CD4-positive, alpha-beta T cell (primary cell): ENCODE measurements at places on chromosomes 1 and 21.
A peak's percentile ranks its signal among the peaks of the same experiment; 100 is the strongest.

GRCh38 chr1:119732465-119733168 lies 20.9 kb downstream of the PHGDH start:
- no peak for DNase-seq

DNA sequence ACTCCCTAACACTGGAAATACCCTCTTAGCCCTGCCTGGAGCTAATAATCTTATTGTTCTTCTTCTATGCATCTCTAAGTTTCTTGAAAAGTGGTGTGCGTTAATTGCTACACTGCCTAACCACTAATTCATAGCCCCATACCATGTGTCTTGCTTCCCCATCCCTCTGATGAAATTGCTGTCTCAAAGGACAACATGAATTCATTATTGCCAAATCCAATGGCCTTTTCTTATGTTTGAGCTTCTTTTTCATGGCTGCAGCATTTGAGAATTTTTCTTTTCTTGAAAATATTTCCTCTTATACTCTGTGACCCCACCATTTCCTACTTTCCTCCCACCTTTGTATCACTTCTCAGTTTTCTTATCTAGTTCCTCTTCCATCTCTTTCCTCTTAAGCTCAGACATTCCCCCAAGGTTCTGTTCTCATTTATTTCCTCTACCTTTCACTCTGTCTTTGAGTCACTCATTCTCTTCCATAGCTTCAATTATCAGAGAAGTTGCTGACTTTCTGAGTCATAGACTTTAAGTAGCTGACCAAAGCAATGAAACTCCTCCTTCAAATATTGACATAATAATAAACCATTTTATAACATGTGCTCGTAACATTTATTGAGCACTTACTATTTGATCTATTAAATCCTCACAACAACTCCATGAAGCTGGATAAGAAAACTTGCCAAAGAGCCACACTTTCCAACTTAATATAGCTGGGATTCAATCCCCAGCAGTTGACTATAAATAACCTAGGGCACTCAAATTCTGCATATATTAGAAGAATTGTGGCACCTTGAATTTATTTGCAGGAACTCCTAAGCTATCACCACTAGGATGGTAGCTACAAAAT lies 35.5 kb upstream of the ATP6V1G3 start:
- DNase-seq = no peak

DNA sequence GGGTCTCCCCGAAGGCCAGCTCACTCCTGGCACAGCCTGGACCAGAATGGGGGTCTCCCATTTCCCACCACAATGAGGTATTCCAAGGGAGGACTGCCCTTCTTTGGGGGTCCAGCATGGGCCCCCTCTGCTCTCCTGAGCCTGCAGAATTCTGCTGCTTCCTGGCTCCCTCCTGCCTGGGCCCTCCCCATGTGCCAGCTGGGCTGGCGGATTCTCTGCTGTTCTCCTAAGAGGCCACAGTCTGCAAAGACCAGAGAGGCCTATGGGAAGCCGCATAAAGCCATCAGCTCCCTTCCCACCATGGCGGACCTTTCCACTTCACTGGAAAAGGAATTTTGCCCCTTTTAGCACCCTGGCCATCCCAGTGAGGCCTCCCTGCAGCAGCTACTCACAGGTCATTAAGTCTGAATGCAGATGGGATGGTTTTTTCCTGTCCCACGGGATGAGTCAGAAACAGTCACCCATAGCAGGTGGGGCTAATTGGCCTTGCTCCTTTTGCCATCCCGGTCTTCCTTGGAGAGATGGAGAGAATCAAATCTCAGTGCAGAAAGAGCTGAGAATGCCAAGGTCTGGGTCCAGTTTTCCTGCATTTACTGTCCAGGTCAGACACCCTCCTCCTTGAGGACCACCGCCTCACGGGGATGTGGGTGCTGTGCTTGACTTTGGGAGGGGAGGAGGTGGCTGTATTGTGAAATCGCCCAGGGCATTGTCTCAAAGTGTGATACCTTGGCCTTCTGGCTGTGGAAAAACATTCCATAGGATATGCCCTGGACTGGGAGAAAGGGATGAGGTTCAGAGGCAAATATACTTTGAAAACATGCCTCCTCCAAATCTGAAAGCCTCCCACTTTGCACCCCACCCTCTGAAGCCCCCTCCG lies 23.2 kb downstream of the MYBPH start:
- no peak for DNase-seq

DNA sequence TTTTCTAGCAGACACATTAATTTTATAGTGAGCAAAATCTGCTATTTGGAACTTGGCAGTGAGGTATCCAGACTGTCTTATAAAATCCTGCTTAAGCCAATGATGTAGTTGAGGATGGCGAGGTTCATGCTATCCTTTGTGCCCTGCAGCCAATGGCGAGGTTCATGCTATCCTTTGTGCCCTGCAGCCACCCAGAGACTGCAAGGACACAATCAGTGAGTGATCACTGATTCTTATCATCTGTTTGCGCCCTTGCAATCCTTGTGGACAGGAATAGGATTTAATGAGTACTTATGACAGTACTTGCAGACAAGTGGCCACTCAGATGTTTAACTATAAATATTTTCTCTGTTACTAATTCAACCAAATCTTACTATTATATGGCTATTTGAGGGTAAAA lies 112.6 kb downstream of the EIF4G3 start:
- DNase-seq = no peak

DNA sequence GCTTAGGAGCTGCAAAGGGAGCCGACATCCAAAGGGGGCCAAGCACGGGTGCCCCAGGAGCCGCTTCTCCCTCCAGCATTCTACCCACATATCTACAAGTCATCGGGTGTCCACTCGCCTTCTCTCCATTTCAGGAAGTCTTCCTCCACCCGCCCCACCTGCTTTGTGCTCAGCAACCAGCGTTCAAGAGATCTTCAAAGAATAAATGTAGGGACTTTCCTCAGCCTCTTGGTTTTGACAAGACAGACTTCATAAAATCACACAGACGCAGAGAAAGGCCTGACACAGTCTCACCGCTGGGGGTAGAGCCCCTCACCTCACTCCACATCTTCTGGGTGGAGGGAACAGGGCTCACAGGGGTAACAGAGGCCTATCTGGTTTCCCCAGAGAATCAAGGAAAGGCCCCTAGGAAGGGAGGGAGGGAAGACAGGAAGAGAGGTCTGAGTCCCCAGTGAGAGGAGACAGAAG lies 49.5 kb downstream of the SSBP3 start:
- DNase-seq = peak; percentile 19

- no peak for DNase-seq
These were observed 78.1 kb downstream of the ERG start for GRCh38 chr21:38420140-38420539.

DNA sequence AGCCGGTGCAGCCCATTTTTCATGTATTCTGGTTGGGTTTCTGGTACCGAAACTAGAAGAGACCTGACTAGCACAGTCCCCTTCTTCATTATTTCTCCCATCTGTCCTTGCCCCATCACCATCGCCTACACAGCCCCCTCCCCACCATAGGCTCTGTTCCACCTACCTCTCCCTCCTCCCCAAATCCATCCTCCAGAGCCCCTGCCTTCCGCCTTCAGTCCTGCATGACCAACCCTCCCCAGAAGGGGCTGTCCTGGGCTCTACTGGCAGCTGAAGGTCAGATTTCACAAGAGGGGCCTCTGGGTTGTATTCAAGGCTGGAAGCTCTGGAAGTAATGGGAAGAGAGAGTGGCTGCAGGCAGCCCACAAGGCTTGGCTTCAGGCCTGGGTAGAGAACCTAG lies 55.2 kb downstream of the SDC3 start:
- no peak for DNase-seq

DNA sequence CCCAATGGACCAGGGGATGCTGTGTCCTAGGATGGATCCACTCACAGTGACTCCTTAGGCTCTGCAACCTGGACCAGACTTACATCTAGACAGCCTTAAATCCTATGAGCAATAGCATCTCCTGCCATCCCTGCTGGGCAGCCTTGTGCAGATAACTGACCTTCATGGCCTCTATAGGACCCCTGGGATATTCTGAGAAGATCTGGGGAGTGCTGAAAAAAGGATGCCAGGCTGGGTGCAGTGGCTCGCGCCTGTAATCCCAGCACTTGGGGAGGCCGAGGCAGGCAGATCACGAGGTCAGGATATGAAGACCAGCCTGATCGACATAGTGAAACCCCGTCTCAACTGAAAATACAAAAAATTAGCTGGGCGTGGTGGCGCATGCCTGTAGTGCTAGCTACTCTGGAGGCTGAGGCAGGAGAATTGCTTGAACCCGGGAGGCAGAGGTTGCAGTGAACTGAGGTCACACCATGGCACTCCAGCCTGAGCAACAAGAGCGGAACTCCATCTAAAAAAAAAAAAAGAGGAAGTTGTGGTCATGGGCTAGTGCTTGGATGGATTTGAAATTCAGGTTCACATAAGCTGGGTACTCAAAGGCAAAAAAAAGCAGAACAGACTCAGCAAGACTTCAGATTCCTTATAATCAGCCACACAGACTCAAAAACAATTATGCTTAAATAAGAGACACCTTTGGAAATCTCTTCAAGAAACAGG lies 10.9 kb upstream of the SH2D1B start:
- DNase-seq = no peak

DNA sequence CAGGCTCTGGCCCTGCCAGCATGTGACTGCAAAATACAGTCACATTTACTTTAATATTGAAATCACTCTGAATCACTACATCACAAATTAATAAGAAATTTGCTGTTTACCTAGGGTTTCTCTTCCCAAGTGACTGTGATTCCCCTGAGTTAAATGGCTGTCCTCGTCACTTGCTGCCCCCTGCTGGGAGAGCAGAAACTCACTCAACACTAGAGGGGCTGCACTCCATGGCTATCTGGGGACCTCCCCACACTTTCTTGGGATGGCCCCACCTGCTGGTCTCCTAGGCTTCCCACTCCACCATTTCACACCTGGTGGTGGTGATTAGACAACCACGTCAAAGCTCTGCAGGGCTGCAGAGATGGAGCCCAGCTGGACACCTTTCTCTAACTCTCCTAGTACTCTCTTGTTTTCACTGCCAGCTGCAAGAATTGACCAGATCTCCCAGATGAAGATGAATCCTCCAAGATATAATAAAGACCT lies 63.4 kb downstream of the CD2 start:
- peak; percentile 50 for DNase-seq

GRCh38 chr1:184163674-184164465 lies 112.3 kb downstream of the TSEN15 start:
- DNase-seq = no peak

DNA sequence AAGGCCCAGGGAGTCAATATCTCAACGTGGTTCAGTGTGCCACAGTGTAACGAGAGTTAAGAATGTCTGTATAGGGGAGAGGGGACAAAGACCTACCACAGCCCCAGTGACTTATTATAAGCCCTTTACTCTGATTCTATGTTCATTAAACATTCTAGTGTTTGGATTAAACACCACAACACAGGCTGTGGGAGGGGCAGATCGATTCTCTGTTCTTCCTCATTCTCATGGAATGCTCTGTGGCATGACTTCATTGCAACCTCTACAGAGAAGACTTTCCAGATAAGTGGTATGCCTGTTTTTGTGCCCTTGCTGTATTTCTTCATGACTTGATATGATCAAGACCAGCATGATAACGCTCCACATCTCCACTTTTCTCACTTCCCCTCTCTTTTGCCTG lies 39.0 kb upstream of the CD5L start:
- no peak for DNase-seq
